Renal pelvis (tissue), 12 donors: ENCODE measurements at places on chromosomes 7 and 10.

GRCh38 chr10:72075376-72076115 lies 12.8 kb downstream of the SPOCK2 start:
- no peak for DNase-seq

- DNase-seq: no peak
Measured at GRCh38 chr10:12782537-12782936, 219.0 kb downstream of the CCDC3 start.

DNA sequence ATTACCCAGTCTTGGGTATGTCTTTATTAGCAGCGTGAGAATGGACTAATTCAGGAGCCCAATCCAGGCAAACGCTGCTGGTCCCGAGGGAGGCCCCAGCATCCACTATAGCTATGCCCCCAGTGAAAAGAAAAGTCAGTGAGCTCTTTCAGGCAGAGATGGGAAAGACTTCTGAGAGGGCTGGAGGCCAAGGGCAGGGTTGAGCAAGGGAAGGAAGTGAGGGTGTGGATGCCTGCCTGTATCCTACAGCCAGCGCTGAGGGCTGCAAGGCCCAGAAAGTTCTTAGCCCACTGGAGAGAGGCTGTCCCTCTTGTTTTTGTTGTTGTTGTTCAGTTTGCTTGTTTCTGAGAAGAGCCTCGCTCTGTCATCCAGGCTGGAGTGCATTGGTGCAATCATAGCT lies 261.6 kb downstream of the ZEB1 start:
- DNase-seq: no peak

DNA sequence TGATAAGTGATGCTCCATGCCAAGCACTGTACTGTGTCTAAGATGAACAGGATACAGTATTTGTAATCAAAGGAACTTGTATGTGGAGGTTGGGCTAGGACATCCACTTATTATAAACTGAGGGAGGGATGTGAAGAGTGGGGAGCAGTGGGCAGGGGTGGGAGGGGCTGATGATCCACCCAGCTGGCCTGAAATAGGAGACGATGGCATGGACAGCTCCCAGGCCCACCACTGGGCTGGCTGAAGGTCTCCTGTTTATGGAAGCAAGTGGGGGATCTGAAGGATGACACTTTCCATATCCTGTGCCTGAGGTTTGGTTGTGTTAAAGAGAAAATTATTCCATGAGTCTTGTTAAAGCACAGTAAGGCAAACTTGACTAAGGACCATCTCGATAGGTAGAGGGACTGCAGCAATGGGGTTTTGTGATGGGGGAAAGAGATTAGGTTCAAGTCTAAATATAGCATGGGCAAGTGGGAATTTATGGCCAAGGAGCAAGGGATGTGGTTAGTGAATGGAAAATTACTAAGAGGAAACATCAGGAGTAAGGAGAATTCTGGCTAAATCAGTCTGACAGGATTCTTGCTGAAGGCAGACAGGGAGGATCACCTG lies 124.6 kb downstream of the CCNY start:
- no peak for DNase-seq

GRCh38 chr7:134605978-134606923 lies 40.4 kb upstream of the BPGM start:
- DNase-seq: peak; percentile 51

DNA sequence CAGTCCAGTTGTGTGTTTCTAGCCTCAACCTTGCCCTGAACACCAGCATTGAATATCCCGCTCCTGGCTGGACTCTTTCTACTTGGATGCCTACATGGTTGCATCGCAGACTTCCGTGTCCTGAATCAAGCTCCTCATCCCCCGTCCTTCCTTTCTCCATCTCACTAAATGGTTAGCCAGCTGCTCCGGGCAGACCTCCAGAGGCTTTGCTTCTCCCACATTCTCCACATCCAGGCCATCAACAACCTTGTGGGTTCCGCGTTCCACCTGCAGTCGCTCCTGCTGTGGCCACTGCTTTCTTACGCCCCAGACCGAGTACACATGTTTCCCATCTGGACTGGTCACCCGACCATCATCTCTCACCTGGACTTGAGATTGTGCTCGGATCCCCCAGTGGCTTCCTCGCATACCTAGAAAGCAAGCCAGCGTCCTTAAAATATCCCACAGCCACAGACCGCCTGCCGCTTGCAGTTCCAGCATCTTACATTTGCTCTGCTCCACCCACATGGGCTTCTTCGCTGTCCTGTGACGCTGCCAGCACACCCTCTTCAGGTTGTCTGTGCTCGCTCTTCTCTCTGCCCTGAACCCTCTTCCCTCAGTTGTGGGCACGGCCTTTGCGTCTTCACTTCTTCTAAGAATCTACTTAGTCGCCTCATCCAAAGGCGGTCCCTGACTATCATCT lies 25.9 kb downstream of the CELF2 start:
- no peak for DNase-seq

DNA sequence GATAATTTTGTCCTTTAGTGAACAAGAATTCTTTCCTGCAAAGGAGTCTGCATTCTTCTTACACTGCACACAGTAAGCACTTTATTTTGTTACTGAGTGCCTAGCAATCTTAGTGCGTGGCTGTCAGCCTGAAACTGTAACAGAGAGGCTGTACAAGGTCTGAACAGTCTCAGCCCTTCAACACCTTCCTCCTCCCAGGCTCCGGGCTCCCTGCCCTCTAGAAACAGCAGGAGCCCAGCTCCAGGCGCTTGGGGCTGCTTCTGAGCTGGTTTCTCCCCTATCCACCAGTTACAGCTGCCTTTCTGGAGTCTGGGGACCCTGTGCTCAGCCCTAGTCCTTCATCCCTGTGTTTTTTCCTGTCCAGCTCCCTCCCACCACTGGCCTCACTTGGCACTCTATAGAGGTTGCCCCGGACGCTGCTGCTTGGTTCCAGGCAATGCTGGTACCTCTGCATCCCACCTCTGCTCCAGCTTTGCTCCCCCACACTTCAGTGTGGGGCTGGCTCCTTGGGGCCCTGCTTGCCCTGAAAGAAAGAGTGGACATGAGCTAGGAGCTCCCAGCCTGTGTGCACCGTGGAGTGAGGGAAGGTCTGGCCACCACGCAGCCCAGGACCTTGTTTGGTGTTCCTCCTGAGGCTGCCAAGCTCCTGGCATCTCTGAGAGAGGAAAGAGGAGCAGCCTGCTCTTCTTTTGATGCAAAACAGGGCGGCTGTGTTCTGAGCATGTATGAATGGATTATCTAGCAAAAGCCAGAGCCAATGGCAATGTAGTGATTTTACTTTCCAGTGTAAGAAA lies 251.2 kb upstream of the GRB10 start:
- no peak for DNase-seq

GRCh38 chr10:117502421-117503243 lies 39.9 kb upstream of the EMX2 start:
- DNase-seq: no peak

GRCh38 chr7:17230099-17230807 lies 68.2 kb upstream of the AHR start:
- DNase-seq: no peak

DNA sequence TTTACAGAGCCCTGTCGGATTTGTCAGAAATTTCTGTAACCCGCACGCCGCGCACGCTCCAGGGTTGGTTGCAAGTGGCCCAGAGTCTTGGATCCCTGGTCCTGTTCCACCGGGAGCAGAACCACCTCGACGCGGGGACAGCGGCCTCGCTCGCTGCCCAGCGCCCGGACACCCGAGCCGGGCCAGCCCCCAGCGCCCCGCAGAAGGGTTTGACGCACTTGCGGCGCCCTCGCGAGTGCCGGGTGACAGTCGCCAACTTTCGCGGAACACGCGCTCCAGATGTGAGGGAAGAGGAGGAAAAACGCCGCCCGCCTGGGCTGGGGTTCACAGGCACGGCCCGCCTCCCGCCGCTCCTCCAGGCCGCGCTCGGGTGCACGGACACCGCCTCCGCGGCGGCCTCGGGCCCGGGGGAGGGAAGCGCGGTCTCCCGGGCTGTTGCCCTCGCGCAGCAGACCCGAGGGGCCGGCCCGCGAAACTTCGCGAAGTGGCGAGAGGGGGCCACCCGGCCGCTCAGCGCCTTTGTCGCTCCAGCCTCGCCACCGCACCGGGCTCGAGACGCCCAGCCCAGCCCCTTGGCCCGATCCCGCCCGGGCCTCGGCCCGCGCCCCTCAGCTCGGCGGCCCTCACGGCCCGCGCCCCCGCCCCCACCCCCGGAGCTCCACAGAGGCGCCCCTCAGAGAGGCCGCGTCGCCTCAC lies 514 bp downstream of the RNF216 start:
- DNase-seq: peak; percentile 15

DNA sequence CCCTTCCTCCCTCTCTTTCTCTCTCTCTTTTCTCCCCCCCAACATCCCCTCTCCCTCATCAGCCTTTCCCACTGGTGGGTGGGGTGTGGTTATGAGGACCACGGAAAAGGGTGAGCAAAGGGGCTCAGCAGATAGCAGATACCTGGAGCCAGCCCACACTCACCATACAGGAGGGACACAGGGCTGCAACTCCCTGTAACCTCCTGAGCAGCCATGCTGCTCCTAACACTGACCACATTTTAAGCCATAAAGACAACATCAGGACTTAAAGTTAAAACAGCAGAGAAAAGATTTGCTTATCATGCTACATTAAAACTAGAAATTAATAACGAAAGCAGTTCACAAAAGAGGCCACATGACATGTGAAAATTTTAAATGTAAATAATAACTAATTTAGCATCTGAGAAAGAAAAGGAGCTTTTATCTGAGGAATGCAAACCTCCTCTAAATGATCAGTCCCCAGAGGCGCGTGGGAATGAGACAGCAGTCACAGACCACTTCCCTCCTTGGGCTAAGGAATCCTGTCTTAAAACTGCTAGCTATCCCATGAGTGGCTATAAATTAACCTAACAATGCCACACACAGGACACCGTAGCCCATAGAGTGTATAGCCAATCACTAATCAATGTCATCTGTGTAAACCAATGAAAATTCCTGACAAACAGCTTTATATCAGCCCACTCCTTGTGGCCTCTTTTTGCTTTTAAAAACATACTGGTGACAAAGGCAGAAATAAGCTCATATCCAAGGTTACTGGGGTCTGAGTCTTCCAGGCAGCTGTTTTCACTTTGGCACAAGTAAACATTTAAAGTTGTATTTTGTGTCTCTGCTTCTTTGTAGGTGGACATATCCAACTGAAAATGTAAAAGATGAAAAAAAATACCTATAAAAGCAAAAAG lies 33.3 kb downstream of the PKD1L1 start:
- DNase-seq: peak; percentile 47

GRCh38 chr7:142436601-142437000 lies 178.7 kb upstream of the PRSS58 start:
- no peak for DNase-seq

DNA sequence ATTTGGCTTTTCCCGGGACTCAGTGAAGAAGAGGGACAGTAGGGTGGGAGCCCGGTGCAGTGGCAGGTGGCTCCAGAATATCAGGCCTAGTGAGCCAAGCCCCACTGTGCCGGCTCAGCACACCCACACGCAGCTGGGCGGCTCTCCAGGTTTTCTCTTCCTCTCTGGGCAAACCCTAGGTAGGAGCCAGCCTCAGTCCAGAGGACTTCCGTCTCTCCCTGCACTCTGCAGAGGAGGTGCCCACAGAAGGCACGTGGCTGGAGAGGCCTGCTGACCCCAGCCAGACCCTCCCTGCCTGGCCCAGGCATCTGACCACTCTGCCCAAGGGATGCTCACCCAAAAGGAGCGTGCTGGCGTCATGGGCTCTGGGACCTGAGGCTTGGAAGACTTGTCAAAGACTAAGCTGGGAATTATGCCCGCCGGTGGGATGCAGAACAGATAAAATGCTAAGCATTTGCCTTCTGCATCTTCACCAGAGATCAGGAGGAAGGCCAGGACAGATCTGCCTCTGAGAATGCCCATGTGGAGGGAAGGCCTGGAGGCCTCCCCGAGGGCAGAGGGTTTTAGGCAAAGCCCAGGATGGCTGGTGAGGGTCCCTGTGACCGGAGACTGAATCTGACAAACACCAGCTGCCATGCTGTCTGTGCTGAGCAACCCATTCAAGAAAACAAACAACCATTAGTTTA lies 40.2 kb downstream of the TCERG1L start:
- DNase-seq: no peak

DNA sequence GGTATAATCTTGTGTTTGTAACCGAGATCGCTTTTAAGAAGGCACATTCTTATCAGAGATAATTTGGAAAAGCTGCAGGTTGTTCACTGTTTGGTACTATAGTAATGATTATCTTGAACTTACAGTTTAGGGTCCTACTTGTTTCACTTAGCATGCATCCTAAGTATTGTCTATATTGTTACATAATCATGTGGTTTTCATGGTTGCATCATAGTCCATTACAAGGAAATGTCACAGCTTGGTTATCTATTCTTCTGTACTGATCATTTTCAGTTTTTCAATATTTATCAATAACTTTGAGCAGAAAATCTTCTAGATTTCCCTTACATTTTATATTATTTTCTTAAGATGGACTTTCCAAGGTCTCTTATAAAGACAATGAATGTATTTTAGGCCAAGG lies 116.3 kb downstream of the PLPP4 start:
- no peak for DNase-seq

GRCh38 chr7:139776486-139777132 lies 1.2 kb downstream of the HIPK2 start:
- no peak for DNase-seq

GRCh38 chr7:151142686-151143040 lies 24.8 kb downstream of the GBX1 start:
- DNase-seq: no peak

- no peak for DNase-seq
Measured at GRCh38 chr7:139906879-139907278, 77.8 kb downstream of the TBXAS1 start.

GRCh38 chr10:24262929-24263590 lies 54.1 kb downstream of the KIAA1217 start:
- DNase-seq: no peak

GRCh38 chr10:96745950-96746349 lies 25.6 kb upstream of the PIK3AP1 start:
- no peak for DNase-seq

DNA sequence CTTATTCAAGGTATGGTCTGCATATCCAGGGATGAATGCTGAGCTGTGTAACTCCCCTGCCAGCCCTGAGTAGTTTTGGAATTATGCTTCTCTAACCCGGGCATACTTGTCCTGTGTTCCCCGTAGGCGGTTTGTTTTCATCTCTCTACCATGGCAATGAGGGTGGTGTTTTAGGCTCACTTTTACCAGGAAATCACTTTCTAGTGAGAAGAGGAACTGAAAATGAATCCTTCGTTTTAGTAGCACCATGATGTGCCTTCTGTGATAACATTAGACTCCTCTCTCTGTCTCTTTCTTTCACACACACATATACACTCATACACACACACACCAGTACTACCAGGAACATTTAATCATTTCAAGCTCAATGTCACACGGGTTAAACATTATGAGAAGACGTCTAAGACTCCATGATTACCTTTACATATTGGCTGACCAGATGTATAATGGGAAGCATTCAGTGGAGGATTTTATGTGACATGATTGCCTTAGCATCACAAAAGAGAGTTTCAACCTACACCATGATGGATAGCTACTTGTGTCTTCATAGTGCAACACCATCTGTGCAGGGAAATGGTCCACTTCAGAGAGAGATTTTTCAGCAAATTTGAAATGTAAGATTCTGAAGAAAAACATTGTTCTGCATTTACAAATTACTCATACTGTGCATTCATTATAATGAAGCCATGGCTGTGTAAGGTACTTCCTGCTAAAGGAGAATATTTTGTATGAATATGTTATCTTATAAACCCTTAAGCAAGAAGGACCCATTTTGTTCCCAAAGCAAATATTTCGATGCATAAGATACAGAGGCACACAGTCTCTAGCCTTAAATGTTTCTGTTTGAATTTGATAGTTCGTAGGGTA lies 31.0 kb upstream of the PFKP start:
- no peak for DNase-seq
